ENCODE measurements at places on chromosomes 7 and 10. TPM values are rescaled to one million over a fixed set of nuclear protein-coding genes. Genes with fewer than 3 reads are reported as not detected.

Gene PIK3AP1
- 0.21 TPM for total RNA-seq

Gene CNTNAP2
- total RNA-seq: not detected

DNA sequence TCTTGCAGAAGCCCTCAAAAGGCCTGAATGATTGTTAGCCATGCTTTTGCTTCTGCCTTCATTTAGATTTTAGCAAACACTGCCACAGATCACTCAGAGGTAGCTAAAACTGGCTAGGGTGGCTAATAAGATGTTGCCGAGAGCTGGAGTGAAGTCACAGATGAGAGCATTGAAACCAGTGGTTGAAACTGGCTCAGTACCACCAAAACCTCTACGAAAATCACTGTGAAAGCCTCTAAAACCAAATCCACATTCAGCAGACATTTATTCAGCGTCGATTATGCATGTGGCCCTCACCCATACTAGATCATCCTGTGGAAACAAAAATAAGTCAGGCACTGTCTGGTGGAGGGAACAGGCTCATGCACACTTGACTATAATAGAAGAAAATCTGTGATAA lies 50.8 kb downstream of the PIK3CG start:
- DNase-seq: no peak

DNA sequence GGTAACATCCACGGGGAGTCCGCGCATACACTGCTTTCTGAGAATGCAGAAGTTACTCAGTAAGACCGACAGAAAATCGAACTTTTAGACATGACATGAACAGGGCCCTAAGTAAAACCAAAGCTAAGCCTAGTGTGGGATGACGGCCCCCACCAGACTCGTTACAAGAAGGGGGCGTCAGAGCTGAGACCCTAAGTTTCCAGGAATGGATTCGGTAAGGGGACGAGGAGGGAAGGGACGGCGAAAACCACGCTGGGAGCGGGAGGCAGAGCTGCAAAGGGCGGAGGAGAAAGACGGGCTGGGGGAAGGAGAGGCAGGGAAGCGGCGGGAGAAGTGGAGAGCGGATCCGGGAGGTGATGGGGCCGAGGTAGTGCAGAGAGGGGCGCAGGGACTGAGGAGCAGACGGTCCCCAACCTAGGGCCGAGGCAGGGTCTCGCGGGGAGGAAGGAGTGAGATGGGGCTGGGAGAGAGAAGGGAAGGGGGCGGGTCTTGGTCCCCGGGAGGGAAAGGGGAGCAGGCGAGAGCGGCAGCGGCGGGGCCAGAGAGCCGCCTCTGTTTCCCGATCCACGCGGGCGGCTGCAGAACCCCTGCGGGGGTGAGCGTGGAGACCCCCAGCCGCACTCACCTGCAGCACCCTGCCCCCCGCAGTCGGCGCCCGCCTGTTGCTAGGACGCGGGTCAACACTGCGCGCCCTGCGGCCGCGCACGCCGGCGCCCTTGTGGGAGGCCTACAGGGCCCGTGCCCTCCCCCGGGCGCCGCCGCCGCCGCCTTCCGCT lies 513 bp downstream of the ODAD2 start:
- no peak for DNase-seq

GRCh38 chr10:67696029-67696428 lies at the start of gene CTNNA3:
Gene CTNNA3 (minus strand): TSS chr10:67696195.
- DNase-seq: no peak

GRCh38 chr7:46383605-46384004 lies 462.5 kb upstream of the IGFBP3 start:
- DNase-seq: no peak

- DNase-seq: no peak
Observed at GRCh38 chr7:14083761-14084160, 94.3 kb upstream of the ETV1 start.

Gene PROSER2
- total RNA-seq: 6.5 TPM

- DNase-seq: no peak
Observed at GRCh38 chr7:2196381-2197378, 36.1 kb downstream of the MAD1L1 start.

- no peak for DNase-seq
Observed at GRCh38 chr10:15442056-15442455, 71.0 kb upstream of the FAM171A1 start.

Gene CALN1
- total RNA-seq: not detected

GRCh38 chr10:110502072-110502845 lies 4.6 kb downstream of the DUSP5 start:
- DNase-seq: no peak

Gene COL28A1
- not detected for total RNA-seq

GRCh38 chr10:96271016-96271815 lies at the start of gene BLNK:
Gene BLNK (minus strand): TSS chr10:96271569. CDS start chr10:96271398, 171 bp downstream.
- DNase-seq: no peak

DNA sequence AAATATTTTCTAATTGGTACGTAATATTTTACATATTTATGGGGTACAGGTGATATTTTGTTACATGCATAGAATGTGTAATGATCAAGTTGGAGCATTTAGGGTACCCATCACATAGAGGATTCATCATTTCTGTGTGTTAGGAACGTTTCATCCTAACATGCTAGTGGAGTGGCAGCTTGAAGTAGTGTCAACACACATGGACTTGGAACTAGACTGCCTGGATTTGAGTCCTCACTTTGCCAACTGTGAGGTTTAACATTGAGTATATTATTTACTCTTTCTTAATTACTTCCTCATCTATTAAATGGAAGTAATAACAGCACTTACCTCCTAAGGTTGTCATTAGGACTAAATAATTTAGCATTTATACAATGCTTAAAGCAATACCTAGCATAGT lies 241.9 kb downstream of the PLXDC2 start:
- DNase-seq: no peak

- no peak for DNase-seq
Observed at GRCh38 chr10:119029613-119030420, at the start of gene NANOS1. Gene NANOS1 (plus strand): TSS chr10:119029714. CDS start chr10:119029802, 88 bp downstream.

Gene IL2RA
- total RNA-seq: not detected

- DNase-seq: no peak
Observed at GRCh38 chr10:5752301-5752871, 60.8 kb downstream of the GDI2 start.

- no peak for DNase-seq
Observed at GRCh38 chr10:670990-671389, 18.5 kb downstream of the DIP2C start.

Gene FAM13C
- 0.11 TPM for total RNA-seq

Data from pulmonary artery endothelial cell (primary cell).